ENCODE measurements at places on chromosomes 13 and 19.
A peak's percentile ranks its signal among the peaks of the same experiment; 100 is the strongest.

DNA sequence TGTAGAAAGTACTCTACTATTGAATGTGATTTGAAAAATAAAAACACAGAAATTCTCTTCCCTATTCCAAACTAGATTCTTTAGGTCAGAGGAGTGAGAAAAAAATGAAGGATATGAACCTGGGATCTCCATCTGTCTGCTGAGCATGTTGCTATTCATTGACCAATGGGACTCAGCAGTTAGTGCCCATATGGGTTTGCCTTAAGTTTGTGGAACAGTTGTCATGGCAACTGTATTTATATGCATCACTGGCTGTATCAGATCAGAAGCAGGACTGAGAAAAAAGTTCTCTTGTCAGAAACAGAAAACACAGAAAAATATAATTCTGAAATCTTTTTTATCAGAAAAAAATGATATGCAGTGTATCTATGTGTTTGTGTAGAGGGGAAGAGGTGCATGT lies 73.3 kb upstream of the ATXN8OS start:
- DNase-seq: no peak

DNA sequence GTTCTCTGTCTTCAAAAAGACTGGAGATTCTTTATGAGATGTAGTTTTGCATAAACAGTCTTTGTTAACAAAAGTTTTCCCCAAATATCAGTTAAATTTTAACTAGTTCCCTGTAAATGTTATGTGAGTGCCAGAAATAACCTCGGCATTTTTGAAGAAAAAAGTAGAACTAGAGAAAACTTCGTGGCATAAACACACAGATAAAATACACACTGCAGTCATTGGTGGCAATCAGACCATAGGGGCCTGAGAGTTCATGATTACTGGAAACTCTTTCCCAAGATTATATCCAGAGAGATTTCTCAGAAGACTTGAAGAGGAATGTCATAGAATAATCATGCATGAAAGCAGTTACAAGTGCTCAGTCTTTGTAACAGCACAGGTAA lies 190.0 kb downstream of the MZT1 start:
- no peak for DNase-seq

DNA sequence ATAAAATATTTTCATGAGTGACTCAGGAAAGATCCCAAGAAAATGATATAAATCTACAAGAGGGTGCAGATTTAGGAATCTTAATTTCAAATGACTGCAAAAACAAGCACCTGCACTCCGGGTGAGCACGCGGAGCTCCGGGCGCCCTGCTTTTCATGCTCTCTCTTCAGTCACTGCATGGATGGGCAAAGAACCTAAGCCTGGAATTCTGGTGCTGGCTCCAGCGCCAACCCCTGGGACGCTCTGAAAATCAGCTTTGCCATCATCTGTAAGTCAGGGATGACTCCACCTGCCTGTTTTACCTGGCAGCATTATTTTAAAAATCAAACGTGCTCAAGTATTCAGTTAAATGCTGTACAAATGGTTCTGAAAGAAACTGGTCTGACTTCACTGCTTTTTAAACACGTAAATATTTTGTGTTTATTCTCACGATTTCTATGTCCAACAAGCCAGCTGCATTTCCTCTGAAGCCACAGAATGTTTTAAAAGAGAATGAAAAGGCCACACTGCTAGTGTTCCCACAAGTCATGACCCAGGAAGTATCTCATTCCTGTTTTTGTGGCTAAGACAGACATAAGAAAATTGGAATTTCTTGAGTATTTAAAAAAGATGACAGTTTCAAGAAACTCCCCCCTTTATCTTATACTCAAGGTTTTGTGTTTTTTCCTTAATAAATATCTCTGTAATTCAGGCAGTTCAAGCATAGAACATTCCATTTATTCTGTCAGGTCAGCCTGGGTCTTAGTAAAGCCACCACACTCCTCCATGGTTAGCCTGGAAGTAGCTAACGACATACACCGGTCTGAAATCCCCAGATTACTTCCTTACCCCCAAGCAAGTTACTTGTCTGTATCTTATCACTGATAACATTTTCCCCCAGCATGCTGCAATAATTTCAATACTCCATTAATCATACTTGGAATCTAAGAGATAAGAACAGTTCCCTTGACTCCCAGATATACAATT lies 81.1 kb downstream of the COL4A1 start:
- DNase-seq: peak; percentile 70

DNA sequence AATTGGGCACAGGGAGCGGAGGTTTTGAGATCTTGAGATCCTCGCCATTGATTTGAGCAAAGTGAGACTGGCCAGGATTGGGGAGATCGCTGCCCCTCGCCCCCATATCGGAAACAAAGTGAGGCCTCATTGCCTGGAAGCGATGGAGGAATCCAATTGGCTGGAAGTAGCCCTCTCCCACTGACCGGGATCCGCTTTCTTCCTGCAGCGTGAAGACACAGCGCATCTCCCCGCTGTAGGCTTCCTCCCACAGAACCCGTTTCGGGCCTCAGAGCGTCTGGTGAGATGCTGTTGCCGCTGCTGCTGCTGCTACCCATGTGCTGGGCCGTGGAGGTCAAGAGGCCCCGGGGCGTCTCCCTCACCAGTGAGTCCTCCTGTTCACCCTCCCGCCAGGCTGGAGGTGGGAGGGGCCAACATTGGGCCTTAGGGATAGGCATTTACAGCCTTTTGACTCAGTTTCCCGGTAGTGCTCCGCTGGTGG lies 438 bp downstream of the PRKCSH start:
- DNase-seq: peak; percentile 39

GRCh38 chr19:49071860-49072547 lies 495 bp downstream of the KCNA7 start:
- no peak for DNase-seq

DNA sequence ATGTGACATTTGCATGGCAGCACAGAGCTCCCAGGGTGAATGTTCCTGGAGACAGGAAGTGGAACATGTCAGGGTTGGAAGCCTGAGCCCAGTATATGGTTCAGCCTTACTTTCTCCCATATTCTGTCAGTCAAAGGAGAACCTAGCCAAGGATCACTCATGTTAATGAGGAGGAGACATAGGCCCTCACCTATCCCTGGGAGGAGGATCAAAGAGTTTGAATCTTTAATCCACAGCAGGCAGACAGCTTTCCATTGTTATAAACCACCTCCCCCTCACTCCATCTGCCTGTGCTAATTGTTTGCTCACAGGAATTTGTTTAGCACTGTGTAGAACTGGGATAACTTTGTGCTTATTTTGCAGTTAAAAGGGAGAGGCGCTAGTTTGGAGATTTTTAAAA lies 1069.1 kb downstream of the EFNB2 start:
- DNase-seq: no peak

GRCh38 chr19:3483226-3483628 lies at the start of gene SMIM44:
TSS of gene SMIM44 (minus strand) at chr19:3483441. CDS start at chr19:3483403, 38 bp downstream.
- no peak for DNase-seq

GRCh38 chr19:58554494-58555368 lies at the start of gene CHMP2A:
TSS of gene CHMP2A (minus strand) at chr19:58555105. CDS start at chr19:58554212, 893 bp downstream.
- DNase-seq: peak; percentile 98

GRCh38 chr19:33268162-33268991 lies 34.0 kb downstream of the CEBPA start:
- DNase-seq: no peak

GRCh38 chr19:12913011-12913561 lies 6.0 kb downstream of the SYCE2 start:
- peak; percentile 55 for DNase-seq

DNA sequence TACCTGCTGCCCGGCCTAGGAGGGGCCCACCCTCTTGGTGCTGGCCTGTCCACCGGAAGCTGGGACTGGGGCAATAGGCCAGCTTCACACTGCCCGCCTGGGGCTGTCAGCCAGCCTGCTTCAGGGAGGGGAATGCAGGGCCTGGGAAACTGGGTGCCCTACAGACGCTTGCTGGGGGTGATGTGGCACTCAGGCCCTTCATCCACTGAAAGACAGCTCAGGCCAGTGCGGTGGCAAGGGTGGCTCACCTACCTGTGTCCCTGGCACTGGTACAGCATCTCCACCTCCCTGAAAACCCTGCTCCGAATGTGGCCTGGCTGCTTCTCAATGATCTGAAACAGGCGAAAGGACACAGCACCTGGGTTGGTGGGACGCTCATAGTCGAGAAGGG lies 7.8 kb downstream of the MKNK2 start:
- DNase-seq: no peak

GRCh38 chr13:106232681-106233080 lies 302.8 kb downstream of the EFNB2 start:
- no peak for DNase-seq

GRCh38 chr19:35468637-35469036 lies 20.6 kb downstream of the FFAR2 start:
- DNase-seq: peak; percentile 65

DNA sequence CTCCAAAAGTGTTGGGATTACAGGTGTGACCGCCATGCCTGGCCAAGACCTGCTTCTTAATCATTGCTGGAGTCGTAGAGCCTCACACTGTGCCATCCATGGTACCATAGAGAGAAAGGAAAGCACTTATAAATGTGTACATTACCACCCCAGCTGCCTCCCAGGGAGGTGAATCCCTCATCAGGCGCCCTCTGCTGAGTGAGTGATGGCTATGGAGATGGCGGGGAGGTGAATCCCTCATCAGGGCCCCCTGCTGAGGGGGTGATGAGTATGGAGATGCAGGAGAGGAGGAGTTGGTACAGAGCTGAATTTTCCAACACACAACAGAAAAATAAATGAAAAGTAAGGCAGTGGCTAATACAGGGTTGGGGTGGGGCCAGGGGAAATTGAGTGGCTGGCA lies 263.4 kb downstream of the UQCRFS1 start:
- DNase-seq: no peak

DNA sequence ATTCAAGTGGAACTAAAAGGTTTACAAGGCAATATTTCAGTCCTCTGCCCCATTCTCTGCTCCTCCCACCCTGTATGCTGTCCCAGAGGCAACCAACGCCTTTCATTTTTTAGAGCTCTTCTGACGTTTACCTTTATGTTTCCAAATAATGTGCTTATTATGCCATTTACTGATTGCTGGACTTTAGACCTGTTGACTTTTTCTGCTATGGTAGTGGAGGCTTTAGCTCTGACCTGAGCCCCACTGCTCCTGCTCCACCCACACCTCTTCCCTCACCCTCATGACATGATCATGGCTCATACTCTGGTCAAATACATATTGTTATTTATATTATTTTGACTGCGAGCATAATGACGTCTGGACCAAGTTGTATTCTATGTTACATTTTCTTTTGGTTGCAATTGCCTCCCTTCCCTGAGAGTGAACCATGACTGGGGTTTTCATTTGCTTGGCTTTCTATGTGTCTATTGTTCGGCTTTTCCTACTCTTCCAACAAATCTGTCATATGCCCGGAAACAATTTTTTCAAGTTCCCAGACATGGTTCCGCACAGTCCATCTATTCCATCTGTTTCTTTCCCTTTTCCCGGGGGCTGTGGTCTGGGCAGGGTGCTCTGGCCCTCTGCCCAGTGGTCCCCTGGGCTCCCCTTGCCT lies 31.4 kb upstream of the GJB6 start:
- DNase-seq: no peak

DNA sequence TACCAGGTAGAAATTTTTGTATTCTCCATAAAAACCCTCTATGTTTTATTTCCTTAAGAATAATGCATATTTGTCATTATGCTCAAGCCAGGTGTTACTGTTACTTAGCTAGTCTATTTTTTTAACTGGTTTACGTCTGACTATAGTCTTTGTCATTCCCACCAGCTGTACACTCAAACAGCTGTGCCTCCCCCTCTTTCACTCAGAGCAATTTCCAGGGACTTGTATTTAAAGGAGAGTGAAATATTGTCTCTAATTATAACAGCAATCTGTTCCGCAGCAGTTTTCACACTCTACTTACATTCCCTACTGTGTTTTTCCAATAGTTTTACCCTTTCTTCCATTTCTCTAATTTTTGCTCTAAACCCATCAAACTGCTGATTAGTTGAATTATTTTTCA lies 813.6 kb upstream of the MIR17HG start:
- DNase-seq: no peak

DNA sequence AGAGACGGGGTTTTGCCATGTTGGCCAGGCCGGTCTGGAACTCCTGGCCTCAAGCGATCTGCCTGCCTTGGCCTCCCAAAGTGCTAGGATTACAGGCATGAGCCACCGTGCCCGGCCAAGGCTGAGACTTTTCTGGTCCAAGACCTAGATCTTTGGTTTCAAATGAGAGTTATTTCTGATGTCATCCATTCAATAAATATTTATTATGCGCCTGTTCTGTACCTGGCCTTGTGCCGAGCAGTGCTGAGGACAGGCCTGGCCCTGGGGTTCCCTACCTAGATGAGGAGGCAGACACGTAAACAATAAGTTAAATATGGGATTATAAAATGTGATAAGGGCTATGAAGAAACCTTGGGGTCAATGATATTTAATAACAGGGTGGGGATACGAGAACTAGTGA lies 4.5 kb downstream of the RELB start:
- DNase-seq: no peak

DNA sequence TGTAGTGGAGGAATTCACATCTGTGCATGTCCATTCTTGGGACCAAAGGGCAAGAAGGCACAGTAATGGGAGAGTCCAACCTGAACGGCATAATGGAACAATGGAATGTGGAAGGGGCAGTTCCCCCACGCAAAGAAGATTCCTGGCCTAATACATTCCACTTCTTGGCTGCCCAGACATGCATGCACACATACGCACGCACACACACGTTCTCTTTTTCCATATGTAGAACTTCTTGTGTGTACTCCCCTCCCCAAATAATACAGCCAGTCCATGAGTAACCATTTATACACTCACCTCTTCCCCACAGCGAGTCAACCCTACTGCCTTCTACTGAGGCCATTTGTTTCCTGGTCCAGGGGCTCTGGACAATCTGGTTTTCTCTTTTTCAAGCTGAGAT lies 6.0 kb upstream of the STK24 start:
- no peak for DNase-seq

DNA sequence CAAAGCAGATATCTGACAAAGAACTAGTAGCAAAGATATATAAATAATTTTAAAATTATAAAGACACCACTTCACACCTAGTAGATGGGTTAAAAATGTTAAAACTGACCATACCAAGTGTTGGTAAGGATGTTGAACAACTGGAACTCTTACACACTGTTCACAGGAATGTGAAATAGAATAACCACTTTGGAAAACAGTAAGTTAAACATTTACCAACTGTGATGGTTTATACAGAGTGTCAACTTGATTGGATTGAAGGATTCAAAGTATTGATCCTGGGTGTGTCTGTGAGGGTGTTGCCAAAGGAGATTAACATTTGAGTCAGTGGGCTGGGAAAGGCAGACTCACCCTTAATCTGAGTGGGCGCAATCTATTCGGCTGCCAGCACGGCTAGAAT lies 19.2 kb downstream of the UTP14C start:
- no peak for DNase-seq

DNA sequence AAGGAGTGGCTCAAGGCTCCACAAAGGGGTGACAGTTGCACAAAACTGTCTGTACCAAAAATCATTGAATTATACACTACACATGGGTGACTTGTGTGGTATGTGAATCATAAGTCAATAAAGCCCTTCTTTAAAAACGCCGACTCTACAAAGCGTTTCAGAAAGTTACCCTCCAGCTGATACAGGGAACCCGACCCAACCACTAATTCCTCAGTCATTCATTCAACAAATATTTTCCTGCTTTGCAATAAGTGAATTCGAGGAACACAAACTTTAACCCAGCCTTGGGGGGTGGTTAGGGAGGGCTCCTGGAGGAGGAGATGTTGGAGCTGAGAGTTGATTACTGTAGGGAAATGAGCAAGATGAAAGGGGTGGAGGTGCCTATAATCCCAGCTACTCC lies 32.0 kb downstream of the LTBP4 start:
- DNase-seq: no peak
